ENCODE measurements at places on chromosomes 2 and 18.

DNA sequence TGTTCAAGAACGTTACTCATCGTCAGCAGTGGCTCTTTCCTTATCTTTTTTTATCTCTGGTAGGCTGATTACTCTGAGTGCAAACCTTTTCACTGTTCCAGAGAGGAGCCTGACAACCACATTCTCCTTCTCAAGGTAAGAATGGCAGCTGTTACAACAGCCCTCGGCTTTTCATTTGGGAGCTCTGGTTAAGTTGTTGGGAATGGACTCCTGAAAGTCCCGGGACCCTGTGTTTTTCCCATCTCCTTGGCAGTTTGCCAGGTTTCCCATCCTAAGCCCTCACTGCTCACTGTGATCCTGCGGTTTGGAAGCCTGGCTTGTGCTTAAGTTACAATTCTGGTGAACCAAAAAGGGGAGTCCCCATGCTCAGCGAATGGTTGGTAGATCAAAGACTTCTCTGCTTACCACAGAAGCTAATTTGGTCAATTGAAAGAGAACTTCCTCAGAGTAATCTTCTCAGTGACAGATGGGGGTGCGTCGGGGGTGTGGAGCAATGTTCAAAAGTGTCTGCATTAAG lies 122.3 kb downstream of the LYPD6B start:
- DNase-seq, result peak; percentile 25

- no peak for DNase-seq
These were observed 55.2 kb downstream of the TMEM247 start for GRCh38 chr2:46534589-46534988.

DNA sequence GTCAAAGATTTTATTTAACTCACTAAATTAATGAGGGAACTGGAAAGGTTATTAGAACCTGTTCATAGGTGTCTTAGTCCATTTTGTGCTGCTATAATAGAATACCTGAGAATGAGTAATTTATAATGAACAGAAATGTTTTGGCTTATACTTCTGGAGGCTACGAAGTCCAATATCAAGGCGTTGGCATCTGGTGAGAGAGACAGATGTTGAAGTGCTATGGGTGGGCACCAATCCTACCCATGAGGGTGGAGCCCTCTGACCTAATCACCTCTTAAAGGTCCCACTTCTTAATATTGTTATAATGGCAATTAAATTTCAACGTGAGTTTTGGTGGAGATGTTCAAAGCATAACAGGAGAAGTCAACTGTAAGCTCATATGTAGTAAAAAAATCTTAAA lies 5.1 kb downstream of the RPIA start:
- no peak for DNase-seq

DNA sequence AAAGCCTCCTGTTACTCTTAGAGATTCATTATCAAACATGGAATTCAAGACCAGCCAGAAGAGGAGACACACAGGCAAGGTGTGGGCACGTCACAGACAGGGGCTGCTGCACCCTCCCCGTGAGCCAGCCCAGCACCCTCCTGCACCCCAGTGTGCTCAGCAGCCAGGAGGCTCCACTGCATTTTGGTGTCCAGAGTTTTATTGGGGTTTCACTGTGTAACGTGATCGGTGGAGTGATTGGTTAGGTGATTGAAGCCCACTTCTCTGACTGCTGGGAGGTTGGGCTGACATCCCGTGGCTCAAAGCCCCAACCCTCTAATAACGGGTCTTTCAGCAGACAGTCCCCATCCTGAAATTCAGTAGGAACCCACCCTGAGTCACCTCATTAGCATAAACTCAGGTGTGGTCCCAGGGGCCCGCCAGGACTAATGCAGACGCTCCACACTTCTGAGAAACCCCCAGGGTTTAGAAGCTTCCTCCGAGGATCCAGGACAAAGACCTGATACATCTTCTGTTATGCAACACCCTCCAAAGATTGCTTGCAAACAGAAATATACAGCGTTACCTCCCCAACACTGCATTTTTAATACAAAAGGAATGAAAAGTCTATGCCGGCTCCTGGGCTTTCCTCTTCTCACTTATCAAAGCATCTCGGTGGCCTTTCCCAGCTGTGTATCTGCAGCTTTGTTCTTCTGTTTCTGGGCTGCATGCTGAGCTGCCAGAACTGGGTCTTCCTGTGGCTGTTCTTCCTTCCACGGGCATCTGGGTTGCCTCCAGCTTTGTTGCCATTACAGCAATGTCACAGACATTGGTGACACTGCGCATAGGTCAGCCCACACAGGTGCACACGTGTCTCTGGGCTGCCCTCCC lies 43.7 kb upstream of the SNED1 start:
- DNase-seq, result no peak

DNA sequence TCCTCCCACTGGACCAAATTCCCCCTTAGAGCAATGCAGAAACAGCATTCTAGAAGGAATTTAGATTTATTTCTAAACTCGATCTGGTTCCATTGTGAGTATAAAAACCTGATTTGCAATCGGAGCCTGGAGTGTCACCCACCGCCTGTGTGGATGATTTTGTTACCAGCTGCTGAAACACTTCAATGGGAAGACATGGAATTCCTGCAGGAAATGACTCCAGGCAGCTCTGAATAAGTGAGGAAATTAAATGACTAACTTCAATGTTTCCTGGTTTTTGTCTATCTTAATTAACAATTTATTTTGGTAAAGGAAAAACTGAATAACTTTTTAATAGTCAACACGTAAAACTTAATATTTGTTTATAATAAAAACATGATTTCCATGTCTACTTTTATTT lies 19.3 kb downstream of the CTAGE1 start:
- DNase-seq, result peak; percentile 16

DNA sequence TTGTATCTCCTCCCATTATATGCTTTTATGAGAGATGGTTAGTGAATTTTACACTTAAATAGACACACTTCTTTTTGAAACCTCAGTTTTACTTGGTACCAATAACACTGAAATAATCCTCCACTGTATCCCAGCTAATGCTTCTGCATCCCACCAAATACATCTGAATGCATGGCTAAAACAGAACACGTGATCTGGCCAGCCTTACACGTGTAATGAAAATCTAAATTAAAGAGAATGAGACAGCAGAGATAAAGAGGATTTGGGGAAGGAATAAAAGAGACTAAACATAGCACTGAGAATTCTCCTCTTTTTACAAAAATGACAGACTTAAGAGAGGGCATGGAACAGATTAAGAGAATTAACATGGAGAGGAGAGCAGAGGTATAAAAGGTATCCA lies 612.2 kb downstream of the NRXN1 start:
- DNase-seq, result no peak
